ENCODE measurements at places on chromosomes 3 and 15.

DNA sequence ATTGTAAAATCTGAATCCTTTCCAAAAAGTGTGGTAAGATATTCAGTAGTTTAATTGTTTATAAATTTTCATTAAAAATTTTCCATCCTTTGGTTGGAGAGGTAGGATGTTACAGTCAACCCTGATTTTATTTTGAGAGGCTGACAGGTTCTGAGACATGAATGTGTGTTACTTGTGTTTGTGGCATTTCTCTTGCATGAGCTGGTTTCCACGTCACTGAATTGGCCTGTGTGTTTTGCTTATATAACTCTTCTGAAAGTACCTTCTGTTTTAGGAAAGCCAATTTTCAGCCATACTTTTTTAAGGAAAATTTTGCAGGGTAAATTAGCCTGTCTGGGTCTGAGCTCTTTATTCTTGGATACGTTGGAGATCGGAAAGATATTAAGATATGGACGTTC is 30.7 kb downstream of the PXYLP1 start:
- peak; percentile 88 for DNase-seq

DNA sequence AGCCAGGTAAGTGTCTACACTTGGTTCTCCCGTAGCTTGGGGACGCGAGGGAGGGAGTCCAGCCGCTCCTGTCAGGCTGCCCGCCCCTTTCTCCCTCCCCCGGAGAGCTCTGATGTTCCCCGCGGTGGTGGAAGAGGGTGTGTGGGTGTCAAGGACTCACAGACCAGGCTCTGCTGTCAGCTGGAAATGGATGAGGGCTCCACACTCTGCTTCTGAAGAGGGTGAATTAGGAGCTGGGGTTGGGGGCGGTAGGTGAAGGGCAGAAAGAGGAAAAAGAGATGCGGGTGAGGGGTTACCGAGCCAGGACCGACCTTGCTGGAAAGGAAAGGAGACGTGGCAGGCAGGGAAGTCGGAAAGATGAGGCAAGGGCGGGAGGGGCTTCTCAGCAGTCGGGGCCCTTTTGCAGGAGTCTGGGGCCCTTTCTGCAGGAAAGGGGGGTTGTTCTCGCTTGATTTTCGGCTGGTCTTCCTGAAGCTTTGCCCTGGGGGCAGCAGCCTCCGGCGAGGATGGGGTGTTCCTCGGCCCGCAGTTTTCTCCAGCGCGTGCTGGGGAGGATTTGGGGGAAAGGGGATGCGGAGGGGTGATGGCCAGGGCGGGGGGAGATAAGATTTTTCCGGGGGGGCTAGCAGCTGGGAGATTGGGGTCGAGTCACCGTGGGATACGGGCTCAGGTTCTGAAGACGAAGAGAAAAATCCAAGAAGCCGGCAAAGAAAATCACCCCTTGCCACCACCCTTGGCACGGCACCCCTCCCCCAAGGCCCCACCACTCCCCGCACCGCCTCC is 602 bp upstream of the BAHD1 start:
- peak; percentile 45 for DNase-seq

DNA sequence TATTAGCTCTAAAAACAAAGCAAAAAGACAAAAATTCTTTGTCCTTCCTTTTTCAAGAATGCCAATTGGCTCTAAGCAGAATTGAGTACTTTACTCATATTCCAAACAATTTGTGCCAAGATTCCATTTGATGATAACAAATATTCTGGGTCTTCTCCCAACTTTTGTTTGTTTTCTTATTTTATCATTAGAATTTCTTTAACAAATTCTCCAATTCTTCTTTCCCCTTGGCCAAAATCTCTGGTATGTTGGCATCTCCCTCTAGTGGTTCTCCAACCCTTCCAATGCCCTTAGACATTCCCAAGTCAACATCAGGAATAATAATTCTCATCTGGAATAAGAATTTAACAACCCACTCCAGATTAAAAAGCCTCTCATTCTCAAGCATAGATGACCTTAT is 5.3 kb downstream of the CPOX start:
- DNase-seq, result no peak

- DNase-seq, result no peak
Measured at GRCh38 chr15:95409626-95410310, 920.7 kb upstream of the NR2F2 start.

DNA sequence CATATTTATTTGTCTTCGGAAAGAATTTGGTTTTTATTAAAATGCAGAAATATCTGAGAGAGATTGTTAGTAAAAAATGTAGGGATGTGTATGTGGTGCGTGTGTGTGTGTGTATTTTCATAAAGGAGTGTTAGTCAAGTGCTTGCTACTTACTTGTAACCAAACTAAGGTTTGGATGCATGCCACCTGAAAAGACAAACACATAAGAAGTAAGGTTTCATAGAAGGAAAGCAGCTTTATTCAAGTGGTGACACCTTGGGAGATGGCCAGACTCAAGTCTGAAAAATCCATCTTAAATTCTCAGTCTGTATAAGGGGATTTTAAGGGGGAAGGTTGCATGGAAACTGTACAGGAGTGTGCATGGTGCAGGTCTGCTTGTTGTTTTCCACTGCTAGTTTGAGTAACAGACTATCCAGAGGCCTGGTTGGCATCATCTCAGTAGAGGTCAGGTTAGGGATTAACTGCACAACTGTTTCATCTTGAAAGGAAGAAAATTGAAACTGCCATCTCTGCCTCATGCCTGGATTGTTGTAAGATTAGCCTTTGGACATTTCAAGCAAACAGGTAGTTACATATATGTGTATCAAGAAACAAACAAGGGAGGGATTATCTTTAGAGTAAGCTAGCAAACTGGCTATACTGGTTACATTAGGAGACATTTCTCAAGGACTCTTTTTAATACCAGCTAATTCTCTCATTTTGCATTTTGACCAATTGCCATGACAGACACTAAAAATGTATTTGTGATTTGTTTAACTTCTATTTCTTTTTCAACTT is 196.7 kb downstream of the EPHA6 start:
- no peak for DNase-seq

- DNase-seq, result no peak
Measured at GRCh38 chr15:34773917-34774316, 19.1 kb upstream of the GJD2 start.

DNA sequence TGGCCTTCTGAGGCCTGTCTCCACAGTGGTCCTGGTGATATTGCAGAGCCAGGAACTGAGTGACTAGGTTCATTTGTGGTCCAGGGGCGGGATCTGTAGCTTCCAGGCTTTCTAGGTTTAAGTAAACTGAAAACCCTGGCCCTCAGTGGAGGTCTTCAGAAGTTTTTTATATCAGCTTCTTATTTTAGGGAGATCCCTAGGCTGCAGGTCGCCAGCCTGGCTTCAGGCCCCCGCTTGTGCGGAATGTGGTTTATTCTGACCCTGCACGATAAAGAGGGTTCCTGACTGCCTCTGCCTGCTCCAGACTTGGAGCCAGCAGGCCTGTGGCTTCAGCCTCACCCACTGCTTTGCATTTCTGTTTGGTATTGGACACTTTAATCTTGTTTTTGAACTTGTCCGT is 133.9 kb upstream of the PLXNA1 start:
- no peak for DNase-seq
